NCI-H187 treated with DMSO at 0.1 percent for 48 hours (cell line): ENCODE measurements at places on chromosomes 7 and 10.
A peak's percentile ranks its signal among the peaks of the same experiment; 100 is the strongest.

GRCh38 chr7:80302636-80303035 is 168.0 kb downstream of the GNAI1 start:
- DNase-seq: no peak

GRCh38 chr10:132946806-132947546 is 4.6 kb upstream of the CFAP46 start:
- DNase-seq: no peak

DNA sequence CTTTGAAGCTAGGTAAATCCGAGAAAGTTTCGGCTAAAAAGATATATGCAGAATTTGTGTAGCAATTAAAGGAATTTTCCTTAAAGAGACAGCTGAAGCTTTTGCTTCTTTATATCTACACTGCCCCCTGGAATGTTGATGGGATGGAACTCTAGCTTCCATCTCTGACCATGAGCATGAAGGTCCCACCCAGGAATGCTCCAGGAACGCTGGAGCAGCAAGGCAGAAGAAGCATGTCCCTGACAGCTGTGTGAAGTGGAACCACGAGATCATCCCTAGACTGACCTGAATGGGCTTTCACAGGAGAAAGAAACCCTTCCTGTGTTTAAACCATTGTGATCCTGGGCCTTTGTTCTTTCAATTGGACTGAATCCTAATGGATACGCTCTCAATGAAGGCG is 99.7 kb upstream of the NOBOX start:
- DNase-seq: no peak

GRCh38 chr7:43590862-43591557 is 8.1 kb downstream of the STK17A start:
- no peak for DNase-seq

- no peak for DNase-seq
Observed at GRCh38 chr7:24129597-24129996, 154.4 kb upstream of the NPY start.

GRCh38 chr10:5583525-5584175 is 58.9 kb downstream of the CALML3 start:
- peak; percentile 79 for DNase-seq

- DNase-seq: no peak
Observed at GRCh38 chr7:158744070-158744469, 39.5 kb upstream of the NCAPG2 start.

- no peak for DNase-seq
Observed at GRCh38 chr10:44979281-44980191, 927 bp upstream of the DEPP1 start.

DNA sequence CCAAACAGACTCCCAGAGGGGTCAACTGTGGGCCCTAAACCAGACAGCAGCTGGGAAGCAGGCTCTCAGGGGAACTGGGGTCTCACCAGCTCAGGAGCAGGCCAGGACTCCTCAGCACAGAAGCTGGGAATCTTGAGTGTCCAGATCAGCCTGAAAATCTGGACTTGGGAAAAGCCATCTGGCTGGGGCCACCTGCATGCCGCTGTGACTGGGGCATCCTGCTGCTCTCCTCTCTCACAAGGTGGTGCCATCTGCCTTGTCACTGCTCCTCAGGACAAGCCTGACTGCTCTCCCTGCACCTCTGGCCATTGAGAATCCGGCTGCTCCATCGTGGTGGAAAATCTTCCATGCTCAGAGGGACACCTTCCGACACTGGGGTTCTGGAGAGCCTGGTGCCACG is 141.4 kb downstream of the PLPP4 start:
- no peak for DNase-seq

DNA sequence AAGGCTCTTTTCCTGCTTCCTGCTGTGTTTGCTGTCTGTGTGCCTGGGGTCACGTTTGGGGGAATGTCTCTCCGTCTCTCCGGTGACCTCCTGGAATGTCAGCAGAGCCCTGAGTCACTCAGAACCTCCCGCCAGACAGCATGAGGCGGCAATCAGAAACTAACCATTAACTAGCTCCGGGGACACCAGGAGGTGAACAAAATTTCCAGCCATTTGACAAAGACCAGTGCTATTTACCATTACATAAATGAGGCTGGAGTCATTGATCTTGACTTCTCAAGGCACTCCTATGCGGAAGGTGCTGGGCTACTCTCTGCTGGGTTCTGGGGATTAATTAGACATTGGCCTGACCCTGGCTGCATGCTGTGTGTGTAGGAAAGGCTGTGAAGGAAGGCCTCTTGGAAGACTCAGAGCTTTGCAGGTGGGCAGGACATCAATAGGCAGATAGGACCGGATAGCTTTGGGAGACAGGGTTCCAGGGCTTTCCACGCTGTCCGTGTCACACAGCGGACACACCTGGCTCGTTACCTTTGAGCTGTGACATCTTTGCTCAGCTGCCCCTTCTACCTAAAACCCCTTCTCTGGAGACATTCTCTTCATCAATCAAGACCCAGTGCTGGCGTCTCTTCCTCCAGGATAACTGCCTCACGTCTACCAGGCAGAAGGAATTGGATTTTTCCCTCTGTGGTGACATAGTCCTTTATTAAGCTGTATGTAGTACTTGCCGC is 77.0 kb downstream of the PFKFB3 start:
- no peak for DNase-seq

- no peak for DNase-seq
Observed at GRCh38 chr7:72805526-72806494, 22.2 kb downstream of the TYW1B start.

GRCh38 chr7:79096361-79096805 is 357.1 kb downstream of the MAGI2 start:
- DNase-seq: no peak

DNA sequence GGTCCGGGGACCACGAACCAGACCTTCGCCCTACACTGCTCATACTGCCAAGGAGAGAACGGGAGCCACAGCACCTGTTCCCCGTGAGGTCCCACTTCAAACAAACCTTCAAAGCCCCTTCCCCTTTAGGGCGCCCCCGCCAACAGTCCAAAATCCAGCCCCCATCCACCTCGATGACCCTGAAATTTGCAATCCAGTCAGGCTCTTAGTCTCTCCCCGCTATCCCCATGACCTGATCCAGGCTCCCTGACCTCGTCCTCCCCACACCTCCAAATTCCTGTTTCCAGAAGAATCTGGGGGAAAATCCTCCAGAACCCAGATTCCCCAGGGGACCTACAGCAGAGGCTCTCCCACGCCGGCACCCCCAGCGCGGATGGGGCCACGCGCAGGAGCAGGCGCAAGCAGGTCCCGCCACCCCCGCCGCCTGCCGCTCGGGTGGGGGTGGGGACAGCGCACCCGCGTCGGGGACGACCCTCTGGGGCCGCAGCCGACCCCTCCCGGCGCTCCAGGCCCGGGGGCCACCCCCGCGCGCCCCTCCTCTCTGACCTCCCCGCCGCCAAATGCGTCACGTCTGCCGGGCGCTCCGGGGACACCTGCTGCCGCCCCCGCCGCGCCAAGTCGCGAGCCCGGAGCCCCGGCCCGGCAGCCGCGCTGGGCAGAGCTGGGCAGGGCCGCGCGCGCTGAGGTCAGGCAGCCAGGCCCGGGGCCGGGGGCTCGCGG is 753 bp downstream of the CAMK2B start:
- DNase-seq: no peak

DNA sequence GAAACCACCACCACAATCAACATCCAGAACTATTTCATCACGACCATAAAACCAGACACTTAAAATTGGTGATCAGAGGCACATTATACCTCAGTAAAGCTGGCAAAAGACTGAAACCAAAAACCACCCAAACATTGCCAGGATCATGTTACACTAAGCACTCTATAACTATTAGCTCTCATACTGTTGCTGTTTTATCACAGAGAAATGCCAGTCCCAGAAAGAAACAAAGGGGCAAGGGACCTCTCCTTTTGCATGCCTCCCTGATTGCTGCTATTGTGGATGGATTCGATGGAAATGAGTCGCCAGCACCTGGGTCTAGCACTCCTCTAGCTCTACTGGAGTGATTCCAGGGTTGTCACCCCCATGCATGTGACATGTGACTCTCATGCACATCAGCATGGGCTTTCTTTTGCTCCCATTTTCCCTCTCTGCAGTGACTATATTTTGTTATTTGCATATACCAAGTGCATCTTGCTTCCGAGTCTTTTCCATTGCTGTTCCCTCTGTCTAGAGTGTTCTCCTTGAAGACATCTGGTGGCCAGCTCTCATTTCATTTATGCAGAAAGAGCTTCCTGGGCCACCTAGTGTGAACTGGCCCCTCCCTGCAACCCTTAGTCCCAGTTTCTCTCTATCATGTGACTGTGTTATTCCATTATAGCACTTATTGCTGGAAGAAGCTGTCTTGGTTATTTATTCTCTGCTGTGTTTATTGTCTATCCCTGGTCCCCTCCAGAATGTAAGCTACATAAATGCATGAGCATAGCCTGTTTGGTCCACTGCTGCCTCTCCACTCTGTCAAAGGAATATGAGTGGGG is 300.6 kb downstream of the PLXNA4 start:
- peak; percentile 81 for DNase-seq

DNA sequence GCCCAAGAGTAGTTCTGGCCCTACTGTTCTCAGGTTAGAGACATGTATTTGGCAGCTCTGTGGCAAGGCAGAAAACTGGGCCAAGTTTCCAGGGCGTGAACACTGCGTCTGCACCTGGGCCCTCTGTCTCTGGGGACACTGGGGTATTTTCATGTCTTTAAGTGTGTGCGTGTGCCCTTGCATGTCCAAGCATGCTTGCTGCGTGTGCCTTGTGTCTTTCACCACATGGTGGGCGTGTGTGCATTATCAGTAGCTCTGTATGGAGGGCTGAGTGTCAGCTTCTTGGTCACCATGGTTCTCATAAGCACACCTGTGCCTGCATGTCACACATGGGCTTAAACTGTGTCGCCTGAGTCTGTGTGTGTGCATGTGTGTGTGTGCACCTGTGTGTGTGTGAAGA is 69.3 kb downstream of the HIPK2 start:
- no peak for DNase-seq

GRCh38 chr7:103637094-103637493 is 191.1 kb upstream of the SLC26A5 start:
- no peak for DNase-seq

DNA sequence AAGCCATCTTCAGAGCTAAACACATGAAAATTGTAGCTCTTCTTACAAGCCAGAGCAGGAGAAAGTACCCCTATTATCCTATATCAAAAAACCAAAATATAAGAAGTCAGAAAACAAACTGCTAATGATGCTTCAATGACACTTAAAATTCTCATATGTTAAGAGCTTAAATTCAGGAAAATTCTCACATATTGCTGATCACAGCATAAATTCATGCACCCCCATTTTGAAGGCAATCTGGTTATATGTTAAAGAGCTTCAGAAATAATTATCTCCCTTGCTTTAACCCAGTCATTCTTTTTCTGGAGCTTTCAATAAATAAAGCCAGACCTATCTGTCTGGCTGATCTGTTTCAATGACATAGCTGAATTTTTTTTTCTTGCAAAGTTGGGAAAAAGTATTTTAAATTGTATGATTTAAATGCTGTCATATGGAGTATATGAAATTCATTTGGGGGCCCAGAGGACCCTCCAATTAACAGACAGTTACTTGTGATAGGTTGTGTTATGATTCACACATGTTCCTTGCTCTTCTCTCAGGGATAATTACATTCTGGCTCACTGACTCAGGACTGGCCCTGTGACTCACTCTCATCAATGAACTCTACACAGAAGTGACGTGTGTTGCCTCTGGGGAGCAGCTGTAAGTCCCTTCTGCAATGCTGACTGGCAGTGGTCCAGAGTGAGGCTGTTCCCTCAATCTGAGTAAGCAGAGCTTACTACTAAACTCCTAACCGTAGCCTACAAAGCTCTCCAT is 85.2 kb downstream of the HGF start:
- peak; percentile 20 for DNase-seq

DNA sequence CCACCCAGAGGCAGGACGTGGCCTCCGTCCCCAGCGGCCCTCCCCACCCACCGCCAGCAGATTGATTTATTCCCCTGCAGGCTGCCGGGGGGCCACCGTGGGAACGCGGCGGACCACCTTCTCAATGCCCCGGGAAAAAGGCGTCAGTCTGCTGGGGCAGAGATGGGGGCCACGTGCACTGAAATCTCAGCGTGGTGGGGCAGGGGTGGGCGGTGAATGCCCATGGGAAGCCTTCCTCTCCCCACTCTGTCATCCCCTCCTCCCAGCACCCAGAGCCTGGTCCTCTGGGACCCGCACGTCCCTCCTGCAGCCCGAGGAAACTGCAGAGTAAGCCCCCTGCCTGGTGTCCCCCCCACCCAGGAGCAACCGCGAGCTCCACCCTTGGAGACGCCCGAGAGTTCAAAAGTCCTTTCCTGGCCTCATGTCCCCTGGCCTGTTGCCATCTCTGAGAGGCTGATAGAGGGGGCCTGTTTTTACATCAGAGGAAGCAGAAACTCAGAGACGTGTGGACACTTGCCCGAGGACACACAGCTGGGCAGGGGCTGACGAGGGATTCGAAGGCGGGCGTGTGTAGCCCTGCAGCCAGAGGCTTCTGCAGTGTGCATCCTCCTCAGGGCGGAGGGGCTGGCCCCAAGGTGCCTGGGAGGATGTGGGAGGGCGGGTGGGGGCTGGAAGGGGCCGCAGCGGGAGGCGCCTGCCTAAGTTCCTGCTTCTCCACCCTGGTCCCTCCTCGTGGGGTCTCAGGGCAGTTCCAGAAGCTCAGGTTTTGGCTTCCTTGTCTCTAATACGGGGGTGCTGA is 21.8 kb downstream of the UNCX start:
- no peak for DNase-seq

GRCh38 chr7:87083865-87084519 is 24.5 kb upstream of the ELAPOR2 start:
- DNase-seq: no peak

DNA sequence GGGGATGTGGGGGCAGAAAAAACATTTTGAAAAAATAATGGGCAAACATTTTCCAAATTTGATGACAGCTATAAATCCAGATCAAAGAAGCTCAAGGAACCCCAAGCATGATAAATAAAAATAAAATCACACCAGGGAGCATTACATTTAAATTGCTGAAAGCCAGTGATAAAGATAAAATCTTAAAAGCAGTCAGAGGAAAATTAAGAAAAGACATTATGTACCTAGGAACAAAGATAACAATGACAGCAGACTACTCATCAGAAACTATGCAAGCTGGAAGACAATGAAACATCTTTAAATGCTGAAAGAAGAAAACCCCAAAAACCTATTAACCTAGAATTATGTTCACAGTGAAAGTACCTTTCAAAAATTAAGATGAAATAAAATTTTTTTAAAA is 23.3 kb downstream of the NEUROG3 start:
- no peak for DNase-seq

- no peak for DNase-seq
Observed at GRCh38 chr10:125129076-125129458, 31.3 kb downstream of the CTBP2 start.

- no peak for DNase-seq
Observed at GRCh38 chr10:31000867-31001266, 30.8 kb downstream of the ZNF438 start.

DNA sequence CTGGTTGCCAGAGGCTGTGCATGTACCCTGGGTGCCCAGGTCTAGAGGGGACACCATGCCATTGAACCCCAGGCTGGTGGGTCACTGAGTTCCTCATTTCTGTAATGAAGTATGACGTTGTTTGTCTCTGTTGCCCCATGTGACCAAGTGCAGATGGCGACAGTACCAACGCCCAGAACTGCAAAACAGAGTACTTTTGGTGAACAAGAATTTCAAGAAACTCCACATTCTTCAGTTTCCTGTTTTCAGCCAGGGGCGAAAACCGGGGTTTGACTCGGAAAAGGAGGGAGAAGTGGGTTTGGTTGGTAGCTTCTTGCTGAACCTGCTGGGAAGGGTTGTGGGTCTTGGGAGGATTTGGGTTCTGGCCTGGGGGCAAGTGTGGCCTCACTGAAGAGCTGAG is 18.2 kb downstream of the CYP17A1 start:
- DNase-seq: no peak

GRCh38 chr7:142476077-142476476 is 218.2 kb upstream of the PRSS58 start:
- DNase-seq: no peak
